ENCODE measurements at places on chromosomes 13 and 19. TPM values are rescaled to one million over a fixed set of nuclear protein-coding genes. Genes with fewer than 3 reads are reported as not detected.

DNA sequence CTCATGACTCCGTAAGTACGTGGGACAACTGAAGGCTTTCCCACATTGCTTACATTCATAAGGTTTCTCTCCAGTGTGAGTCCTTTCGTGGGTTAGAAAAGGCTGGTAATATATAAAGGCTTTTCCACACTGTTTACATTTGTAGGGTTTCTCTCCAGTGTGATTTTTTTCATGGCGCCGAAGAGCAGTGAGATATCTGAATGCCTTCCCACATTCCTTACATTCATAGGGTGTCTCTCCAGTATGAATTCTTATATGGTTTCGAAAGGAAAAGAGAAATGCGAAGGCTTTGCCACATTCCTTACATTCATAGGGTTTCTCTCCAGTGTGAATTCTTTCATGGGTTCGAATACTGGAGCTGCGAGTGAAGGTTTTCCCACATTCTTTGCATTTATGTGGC, 29.5 kb downstream of the ZNF490 start:
- DNase-seq: no peak

GRCh38 chr19:15101479-15102082, 5.6 kb upstream of the SYDE1 start:
- no peak for DNase-seq

DNA sequence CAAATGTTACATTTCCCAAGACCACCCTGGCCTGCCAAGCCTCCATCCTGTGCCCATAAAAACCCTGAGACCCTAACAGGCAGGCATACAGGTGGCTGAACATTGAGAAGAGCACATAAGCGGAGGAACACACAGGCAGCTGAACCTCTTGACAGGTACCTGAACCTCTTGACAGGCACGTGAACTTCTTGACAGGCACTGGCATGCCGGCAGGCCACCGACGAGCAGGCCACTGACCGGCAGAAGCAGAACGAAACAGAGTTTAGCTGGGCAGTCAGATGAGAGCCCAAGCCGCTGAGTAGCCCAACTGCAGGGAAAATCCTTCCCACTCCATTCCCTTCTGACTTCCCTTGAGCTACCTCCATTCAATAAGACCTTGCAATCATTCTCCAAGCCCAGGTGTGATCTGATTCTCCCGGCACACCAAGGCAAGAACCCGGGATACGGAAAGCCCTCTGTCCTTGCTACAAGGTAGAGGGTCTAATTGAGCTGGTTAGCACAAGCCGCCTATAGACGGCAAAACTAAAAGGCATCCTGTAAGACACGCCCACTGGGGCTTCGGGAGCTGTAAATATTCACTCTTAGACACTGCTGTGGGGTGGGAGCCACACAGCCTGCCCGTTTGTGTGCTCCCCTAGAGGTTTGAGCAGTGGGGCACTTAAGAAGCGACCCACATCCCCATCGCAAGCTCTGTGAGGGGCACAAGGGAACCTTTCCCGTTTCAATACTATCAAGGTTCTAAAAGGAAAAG, 2613.9 kb upstream of the PCDH20 start:
- DNase-seq: no peak

ZNF829 gene
- 3.8 TPM for polyA plus RNA-seq

RNF113B gene
- polyA plus RNA-seq: not detected

GRCh38 chr19:44574186-44574950, 39.0 kb upstream of the IGSF23 start:
- DNase-seq: no peak

DNA sequence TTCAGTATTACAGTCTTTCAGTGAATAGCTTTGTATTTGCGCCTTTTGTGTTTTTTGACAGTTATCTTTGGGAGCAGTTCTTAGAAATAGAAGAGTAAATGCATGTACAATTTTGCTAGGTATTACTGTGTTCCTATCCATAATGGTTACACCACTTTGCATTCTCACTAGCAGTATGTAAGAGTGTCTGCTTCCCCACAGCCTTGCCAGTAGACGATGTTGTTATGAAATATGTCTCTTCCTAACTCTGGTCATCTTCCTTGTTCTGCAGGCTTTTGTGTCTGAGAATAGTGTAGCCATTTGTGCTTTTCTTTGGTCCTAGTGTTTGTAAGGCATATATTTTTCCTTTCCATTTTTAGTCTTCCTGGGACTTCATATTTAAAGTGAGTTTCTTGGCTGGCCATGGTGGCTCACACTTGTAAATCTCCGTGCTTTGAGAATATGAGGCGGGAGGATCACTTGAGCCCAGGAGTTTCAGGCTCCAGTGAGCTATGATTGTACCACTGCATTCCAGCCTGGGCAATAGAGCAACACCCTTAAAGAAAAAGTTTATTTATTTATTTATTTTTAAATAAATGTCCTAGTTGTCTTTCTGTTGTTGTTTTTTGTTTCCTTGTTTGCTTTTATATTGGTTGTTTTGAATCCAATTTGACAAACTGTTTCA, 140.3 kb downstream of the PDS5B start:
- no peak for DNase-seq

DNA sequence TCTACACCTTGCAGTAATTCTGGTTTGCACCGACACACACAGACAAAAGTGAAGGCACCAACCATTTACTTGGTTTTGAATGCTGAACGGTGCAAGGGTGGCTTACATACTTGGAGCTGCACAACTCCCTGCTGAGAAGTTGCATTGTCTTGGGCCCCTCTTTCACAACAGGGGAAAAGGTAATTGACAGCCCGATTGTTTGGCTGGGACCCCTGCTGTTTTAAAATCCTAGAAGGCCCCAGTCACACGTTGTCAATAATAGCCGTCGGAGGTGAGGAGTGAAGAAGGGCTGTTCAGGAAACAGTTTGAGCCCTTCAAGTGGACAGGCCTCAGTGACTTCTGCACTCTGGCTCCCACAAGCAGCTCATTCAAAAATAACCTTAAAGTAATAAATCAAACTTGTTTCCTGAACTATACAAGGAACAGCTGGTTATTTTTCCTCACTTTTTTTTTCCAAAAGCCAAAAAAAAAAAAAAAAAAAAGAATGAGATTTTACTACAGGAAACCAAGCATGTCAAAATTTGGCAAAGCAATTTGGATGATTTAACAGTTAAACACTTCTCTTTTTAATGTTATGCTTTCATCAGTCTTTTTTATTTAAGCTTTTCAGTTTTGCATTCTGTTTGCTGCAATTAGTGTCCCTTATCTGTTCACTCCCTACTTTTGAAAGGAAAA, 19.0 kb upstream of the SPRY2 start:
- no peak for DNase-seq

GRCh38 chr13:102141625-102142472, 260.0 kb downstream of the FGF14 start:
- no peak for DNase-seq

GRCh38 chr19:30543243-30543945, 171.2 kb downstream of the ZNF536 start:
- no peak for DNase-seq

ZNF792 gene
- 2.0 TPM for polyA plus RNA-seq

DNA sequence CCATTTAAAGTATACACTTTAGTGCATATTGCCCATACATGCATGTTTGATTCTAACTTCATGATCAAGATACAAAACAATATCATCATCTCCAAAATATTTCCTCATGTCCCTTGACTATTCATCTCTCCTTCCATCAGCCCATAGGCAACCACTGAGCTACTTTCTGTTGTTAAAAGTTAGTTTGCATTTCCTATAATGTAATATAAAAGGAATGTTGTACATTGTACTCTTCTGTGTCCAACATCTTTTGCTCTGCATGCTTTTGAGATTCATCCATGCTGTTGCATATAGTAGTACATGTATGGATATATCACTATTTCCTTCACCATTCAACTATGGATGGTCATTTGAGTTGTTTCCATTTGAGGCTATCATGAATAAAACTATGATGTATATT, 74.7 kb downstream of the ITGBL1 start:
- DNase-seq: no peak

DNA sequence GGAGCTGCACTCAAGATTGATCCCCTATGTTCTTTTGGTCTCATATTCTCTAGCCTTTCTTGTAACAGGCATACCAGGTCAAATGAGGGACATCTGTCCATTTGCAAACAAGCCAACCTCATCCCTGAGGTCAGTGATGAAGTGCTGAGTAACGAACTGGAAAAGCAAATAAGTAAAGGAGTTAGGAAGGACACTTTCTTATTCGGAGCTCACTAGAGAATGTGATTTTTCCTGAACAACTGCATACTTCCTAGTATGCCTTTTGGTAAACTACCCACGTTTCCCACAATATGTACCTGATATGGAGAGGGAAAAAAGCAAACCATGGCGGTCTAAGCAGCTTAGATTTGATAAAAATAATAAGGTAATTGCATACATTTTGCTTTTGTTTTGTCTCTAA, 91.0 kb upstream of the MYCBP2 start:
- DNase-seq: no peak

GRCh38 chr19:29815231-29815630, 3.4 kb downstream of the CCNE1 start:
- no peak for DNase-seq

DNA sequence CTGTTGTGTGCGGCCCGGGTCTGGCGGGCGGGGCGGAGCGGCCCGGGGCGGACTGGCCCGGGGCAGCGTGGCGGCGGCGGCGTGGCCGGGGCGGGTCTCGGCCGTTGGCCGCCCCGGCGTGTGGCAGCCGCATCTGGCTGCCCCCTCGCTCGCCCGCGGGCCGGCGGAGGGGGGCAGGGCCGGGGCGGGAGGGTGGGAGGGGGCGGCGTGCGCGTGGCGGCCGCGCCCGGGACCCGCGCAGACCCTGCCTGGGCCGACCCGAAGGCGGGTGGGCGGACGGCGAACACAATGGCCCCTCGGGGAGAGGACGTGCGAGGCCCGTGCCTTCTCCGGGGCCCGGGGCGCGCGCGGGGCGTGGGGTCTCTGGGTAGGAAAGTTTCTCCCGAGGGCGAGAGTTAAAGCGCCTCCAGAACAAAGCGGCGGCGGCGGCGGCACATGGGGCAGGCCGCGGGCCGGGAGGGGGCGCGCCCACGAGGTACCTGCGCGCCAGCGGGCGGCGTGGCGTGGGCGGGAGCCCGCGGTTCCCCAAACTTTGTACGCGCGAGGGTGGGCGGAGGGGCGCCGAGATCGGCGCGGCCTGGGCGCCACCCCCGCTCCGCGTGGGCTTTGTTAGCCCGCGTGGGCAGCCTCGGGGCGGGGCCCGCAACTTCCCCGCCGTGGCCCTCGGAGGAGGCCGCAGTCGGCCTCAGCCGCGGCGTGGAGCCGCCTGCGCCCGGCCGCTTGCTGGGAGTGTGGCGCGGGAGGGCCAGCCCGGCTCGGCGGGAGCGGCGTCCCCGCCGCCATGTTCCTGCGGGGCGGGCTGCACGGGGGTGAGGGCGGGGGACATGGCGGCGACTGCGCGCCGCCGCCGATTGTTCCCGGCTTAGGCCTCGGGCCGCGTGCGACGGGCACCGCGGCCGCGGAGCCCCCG, 764 bp downstream of the MIR17HG start:
- no peak for DNase-seq

DNA sequence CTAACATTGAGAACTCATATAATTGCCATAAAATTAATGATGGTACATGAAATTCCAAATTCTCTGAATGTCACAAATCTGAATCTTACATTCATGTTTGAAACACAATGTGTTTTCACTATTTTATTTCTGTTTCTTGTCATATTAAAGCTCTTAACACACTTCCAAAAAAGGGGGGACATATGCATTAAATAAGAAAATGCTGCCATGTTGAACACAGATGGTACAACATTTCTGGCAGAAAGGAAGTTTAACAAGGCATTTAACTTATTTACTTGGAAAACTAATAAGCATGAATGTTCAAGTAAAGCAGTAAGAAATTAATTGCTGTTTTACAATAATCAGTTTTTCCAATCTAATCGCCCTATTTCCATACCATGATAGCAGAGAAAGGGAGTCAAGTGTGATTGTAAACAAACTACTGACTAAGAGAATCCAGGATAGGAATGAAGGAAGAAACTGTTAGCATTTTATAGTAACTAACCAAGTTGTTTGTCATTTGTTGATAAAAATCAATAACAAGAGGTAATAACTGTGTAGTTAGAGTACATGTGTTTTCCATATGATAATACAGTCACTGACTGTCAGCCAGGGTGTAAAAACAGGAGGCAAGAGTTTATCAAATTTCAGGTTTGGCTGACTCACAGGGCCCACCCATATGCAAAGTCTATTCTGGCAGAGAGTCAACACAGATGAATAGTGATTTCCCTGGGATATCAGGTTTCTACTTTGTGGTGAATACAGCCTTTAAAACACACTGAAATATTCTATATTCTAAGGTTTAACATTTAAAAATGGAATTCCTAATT, 5.7 kb upstream of the FOXO1 start:
- DNase-seq: no peak

Data from forelimb muscle (tissue), 1 donor.